GM06990 (cell line): ENCODE measurements at places on chromosomes 7 and 10.

DNA sequence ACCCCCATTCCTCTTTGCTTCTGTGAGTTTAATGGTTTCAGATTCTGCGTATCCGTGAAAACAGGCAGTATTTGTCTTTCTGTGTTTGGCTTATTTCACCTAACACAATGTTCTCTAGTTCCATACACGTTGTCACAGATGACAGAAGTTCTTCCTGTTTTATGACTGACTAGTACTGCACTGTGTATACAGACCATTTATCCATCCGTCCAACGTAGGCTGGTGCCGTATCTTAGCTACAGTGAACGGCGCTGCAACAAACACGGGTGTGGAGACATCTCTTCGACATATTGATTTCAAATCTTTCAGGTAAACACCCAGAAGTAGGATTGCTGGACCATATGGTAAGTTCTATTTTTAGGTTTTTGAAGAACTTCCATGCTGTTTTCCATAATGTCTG lies 181.7 kb downstream of the PARD3 start:
- DNase-seq, result no peak

DNA sequence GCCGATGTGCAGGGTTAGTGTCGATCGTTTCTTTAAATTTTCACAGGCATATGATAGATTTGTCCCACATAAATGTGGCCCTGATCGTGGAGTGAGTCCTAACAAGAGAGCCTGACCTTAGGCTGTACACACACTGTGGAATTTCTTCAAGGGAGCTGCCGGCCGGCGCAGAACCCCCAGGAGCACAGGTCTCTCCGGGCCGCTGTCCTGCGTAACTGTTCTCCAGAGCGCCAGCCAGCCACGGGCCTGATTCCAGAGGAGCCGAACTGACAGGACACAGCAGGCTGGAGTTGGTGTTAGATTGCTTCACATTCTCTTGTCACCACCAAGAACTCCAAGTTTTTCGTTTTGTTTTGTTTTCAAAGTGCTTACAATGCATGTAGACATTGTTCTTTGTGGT lies 37.3 kb downstream of the SHH start:
- DNase-seq, result no peak

- no peak for DNase-seq
Measured at GRCh38 chr7:81111781-81112540, 193.1 kb upstream of the SEMA3C start.

GRCh38 chr7:41579961-41580935 lies 122.6 kb downstream of the INHBA start:
- no peak for DNase-seq

GRCh38 chr7:140625908-140626868 lies 14.4 kb downstream of the DENND2A start:
- DNase-seq, result no peak

GRCh38 chr10:79608505-79609375 lies 2.0 kb upstream of the SFTPA1 start:
- DNase-seq, result peak; percentile 26

DNA sequence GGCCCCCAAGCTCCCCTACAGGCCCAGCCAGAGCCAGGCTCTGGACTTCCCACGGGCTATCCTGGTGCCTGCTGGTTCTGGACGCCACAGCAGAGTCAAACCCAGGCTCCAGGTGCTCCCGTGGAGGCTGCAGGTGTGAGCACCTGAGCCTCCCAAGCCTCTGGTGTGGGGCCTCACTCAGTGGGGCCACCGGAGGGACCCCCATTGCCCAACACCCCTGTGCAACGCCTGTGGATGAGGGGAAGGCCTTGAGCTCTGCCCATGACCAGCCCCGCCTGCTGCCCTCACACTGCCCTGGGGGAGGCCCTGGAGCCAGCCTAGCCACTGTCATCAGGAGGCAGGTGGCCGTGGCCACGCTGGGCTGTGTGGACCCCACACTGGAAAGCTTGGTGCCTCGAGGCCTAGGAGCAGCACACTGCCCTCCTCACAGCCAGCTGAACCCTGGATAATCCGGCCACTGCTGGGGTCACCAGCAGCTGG lies 229.3 kb downstream of the MAD1L1 start:
- no peak for DNase-seq

DNA sequence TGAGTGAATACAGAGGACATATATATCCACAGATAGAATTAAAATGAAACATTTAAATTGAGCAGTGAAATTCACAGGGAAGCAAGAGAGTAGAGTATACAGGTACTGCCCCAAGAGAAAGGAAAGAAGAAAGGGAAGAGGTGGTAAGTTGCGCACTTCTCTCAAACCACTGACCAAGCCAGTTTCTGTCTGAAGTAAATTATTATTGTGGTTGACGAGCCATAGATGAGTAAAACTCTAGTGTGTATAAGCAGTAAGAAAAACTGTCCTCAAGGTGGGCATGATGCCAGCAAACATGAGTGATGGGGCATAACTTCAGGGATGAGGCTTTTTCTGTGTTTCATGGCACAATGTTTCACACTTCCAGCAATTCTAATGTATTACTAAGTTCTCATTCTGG lies 4.4 kb upstream of the BET1 start:
- no peak for DNase-seq

- DNase-seq, result peak; percentile 78
Measured at GRCh38 chr7:156892081-156892800, 742 bp downstream of the LMBR1 start.

- no peak for DNase-seq
Measured at GRCh38 chr10:117934477-117934876, 112.3 kb downstream of the RAB11FIP2 start.

- DNase-seq, result no peak
Measured at GRCh38 chr7:47962262-47962661, 14.0 kb upstream of the PKD1L1 start.

DNA sequence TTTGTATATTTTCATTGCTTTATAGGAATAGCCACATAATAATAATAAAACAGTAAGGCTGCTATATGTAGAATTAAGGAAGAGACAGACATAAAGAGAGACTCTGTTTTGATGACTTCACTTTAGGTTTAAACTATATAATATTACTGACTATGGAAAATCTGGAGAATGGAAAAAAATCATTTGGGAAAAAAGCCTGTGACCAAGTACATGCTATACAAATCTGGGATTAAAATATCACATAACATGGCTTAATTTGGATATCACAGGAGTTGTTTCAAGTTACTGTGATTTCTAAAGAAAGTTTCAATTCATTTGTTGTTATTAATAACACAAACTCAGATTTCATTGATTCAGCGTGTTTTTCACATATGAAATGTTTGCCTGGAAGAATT lies 7.7 kb downstream of the PLCE1 start:
- no peak for DNase-seq

DNA sequence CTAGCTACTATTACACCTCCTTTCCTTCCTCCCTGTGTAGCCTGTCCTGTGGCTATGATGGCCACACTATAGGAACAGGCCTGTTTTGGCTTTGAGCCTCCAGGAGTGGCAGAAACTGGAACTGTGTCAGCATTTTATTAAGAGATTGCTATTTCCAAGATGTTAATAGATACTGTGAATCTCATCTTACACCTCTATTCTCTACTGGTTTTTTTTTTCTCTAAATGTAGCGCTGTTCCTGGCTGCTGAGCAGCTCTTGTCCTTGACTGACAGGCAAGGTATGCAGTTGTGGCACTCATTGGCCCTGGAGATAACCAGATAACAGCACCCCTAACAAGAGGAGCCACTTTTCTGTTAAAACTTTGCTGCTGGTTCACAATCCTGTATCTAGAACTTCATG lies 119.5 kb downstream of the EXOC4 start:
- no peak for DNase-seq

DNA sequence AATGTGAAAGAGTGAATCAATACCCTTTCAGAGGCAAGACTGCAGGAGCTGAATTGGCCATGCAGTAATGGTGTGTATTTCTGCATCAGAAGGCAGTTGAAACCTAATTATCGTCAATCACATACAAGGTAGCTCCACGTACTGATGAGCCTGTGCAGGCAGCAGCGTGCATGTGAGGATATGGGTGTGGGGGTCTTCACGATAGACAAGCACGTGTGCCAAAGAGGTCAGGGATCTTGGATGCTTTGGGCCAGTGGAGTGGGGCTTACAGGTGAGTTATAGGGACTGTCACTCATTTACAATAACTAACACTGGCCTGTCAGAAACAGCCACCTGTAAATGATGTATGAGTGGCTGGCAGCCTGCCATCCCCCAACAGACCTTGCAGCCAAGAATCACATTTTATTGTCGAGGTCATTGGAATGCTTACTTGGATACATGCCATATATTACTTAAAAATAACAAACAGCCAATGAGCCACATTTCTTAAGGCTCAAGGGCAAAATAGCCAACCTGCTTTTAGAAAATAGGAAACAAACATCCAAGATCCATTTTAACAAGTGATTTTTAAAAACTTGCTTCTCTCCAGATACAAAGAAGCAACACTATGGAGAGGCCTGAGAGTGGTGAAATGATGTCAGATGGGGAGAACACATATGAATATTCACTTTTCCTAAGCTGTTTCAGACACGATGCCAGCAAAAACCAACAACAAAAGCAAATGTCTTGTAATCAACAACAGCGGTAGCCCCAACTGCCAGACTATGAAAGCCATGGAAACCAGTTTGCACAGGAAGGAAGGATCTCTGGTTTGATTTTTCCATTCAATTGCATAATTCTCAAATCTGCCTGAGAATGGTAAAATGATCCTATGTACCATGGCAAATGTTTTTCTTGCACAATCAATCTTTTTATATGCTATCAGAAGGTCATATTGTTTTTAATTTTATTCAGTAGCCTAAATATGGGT lies 210.7 kb downstream of the SKAP2 start:
- DNase-seq, result no peak

DNA sequence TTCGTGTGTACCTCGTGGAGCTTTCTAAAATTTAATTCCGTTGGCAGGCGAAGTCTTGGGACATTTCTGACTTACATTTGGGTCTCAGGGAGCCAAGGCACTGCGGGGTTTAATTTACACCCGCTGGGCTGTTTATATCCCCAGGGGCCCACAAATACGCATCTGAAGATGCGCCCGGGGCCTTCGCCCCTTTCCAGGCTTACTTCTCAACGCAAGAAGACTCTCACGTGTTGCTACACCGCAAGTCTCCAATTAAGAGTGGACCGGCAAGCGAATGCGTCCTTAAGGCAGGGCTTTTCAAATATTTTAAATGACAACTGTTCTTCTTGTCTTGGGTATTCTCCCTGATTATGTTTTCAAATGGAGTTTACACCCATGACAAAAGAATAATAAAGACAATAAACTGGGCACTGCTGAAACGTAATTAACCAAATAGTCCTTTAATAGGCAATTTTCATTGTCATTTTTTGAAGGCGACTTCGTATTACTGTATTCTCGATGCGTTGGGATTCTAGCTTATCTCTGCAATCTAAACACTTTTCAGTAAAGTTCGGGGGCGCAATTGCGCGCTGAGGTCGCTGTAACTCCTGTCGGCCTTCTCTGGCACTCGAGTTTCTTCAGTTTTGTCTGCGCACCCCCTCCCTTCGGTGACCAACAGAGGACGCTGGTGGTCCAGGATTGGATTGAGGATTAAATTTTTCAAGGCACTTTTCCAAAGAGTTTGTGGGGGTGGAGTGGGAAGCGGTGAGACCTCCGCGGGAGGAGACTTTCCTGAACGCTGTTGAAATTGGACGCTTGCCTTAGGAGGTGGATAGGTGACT lies 837 bp upstream of the IGFBP3 start:
- DNase-seq, result no peak

DNA sequence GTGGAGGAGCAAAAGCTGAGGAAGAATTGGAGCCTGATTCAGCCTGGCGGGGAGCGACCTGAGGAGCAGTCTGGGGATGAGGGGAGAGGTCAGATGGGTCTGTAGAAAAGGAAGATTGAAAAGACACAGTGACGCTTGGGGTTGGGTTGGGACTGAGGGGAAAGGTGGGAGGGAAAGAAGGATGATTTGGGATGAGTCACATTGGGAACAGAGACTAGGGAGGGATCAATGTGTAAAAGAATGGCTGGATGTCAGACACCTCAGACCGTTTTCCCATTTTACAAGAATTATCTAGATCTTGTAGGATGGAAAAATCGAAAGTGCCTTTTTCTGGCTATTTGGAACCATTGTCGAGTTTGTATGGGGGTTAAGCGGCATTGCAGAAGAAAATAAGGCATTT lies 1076.5 kb downstream of the DNAJB9 start:
- no peak for DNase-seq

GRCh38 chr7:55565681-55566080 lies 6.6 kb downstream of the VOPP1 start:
- no peak for DNase-seq

DNA sequence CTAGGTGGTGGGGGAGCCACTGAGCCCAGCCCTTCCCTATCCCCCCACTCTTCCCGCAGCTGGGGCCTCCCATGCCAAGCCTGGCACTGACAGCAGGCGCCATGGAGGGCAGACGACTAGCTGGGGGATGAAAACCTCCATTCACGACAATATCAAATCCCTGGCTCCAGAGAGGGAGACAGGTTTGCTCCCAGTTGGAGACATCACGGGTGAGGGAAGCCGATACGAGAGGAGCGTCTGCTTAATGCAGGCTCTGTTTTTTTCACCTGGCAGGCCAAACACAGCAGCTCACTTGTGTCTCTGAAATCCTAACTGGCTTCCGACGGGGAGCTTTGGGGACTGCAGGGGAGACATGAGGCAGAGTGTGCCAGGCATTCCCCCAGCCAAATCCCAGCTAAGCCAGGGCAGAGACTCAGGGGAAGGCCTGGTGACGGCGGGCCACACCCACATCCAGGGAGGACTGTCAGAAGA lies 307.4 kb upstream of the ZMIZ1 start:
- DNase-seq, result no peak
